DMS79 (cell line): ENCODE measurements at places on chromosomes 1 and 21.
A peak's percentile ranks its signal among the peaks of the same experiment; 100 is the strongest.

DNA sequence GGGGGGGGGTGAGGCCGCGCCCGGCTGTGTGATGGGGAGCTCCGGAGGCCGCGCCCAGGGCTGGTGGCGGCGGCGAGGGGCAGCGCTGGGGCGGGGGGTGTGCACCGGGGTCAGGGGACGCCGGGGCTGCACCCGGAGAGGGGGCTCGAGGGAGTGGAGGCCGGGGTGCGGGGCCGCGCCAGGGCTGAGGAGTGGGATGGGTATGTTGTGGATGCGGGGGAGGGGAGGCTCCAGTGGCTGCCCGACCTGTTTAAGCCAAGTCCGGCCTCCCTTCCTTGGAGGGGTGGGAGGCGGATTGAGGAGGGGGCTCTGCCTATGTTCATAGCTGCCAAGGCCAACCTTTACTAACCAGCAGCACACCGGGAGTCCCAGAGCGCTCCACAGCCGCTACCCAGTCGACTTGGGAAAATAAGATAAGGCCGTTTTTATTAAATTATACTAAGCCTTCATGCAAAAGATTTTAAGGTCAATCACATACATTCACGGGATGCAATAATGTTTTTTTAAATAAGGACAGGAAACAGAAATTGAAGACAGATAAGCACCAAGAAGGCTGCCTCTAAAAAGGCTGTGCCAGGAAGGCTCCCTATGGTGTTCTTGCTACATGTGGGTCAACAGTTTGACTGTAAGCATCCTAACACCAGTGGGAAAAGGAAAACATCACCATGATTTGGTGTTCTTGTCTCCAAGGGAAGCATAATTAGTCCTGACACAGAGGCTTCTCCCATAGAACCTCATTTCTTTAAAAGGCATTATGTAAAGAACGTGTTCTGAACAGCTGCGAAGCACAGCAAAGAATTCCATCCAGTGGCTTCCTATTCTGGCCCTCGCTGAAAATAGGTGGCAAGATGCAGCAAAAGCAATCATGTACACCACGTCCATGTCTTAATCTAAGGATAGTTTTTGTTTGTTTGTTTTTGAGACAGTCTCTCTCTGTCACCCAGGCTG is 626 bp upstream of the HLCS start:
- DNase-seq = no peak

GRCh38 chr21:42983103-42983502 is 8.7 kb downstream of the PKNOX1 start:
- no peak for DNase-seq

DNA sequence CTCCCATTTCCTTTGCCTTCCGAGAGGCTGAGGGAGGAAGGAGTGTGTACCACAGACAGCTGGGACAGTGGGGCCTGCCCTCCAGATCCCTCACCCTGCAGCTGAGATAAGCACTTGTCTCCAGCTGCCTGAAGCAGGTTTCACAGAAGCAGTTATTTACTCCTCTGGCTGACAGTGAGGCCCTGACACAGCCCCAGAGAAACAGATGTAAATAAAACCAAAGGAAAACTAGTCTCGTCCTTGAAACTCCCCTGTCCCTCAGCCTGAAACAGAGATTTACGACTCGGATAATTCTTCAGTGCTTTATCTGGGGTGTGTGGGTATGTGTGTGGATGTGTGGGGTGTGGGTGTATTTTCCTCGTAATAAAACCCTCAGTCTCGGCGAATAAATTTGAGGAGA is 181.1 kb downstream of the IGSF21 start:
- DNase-seq = peak; percentile 57

DNA sequence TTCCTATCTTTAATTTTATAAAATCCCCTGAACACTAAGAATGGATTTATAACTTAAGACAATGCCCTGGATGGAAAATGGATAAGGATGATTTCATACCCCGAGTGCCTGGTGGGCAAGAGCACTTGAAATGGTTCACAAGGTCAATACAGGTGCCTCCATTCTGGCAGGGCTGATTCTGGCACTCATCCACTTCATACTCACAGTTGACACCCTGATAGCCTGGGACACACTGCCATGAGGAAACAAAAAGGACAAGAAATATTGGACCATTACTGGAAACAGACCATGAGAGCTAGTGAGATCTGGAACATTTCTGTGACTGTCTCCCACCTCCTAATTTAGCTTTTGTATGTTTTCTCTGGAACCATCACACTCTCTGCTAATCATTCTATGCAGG is 39.1 kb upstream of the ADAM30 start:
- peak; percentile 10 for DNase-seq

DNA sequence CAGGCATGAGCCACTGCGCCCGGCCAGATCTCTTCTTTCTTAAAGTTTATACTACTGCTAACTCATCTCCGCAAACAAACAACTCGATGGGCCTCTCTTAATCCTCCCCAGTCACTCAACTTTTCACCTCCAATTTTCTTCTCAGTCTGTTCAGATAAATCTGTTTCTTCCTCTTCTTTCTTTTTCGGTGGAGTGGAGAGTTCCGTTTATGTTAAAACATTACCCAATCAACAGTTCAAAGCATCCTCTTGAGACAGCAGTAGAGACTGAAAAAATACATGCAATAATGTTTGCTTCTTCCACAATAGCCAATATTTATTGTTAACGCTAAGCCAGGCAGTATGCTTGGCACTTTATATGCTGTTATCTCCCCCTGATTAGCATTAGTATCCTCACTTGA is 1.4 kb upstream of the ANKRD13C start:
- no peak for DNase-seq
